ENCODE measurements at places on chromosomes 13 and 19.

DNA sequence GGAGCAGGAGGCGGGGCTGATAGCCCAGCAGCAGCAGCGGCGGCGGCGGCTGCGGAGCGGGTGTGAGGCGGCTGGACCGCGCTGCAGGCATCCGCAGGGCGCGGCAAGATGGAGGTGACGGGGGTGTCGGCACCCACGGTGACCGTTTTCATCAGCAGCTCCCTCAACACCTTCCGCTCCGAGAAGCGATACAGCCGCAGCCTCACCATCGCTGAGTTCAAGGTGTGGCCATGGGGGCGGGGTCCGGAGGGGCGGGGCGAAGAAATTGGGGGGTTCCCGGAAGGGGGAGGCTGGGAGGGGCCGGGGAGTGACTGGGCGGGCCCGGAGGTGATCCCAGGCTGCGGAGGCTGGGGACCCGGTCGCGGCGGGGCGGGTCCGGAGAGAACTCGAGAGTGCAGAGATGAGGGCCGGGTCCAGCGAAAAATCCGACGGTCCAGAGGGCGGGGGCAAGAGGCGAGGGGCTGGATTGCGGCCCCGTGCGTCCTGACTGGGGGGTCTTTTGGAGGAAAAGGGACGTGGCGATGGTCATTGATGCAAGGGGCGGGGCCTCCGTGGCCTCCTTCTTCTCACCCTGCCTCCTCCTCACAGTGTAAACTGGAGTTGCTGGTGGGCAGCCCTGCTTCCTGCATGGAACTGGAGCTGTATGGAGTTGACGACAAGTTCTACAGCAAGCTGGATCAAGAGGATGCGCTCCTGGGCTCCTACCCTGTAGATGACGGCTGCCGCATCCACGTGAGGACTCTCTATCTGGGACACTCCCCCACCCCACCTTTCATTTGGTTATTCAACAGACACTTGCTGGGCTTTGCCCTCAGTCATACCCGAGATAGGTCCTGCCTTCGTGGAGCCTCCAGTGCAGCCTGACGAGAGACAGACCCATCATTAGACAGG is at the start of gene TBCB:
TSS of gene TBCB (plus strand) at position 16 of the 891 bp plus-strand sequence. CDS start at position 109, 93 bp downstream.
- no peak for DNase-seq

DNA sequence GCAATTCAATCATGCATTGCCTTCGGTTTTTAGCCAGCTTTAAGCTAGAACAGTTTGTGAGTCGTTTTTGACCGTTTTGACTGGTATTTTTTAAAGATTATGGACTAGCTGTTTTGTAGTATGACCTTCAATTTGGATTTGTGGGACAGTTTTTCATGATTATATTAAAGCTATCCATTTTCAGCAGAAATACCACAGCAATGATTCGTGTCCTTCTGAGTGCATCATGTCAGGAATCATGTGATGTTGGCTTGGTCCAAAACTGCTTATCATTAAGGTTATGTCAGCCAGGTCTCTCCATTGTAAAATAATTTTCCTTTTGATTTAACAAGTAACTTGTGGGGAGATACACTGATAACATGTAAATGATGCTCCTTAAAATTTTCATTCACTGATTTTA is 229.0 kb downstream of the POSTN start:
- no peak for DNase-seq

DNA sequence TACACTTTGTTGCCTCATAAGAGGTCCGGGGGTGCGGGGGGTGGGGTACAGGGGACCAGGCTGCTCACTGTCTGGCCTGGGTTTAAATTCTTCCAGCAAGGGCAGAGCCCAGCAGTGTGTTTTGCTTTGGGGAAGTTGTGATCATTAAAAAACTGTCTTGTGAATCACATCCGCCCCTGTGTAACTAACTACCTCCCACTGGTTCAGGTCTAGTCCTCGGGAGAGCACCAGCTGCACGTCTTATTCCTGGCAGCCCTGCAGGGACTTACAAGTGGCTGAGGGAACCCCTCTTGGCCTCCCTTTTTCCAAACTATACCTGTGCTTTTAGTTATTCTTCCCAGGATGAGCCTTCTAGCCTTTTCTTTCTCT is 127.5 kb downstream of the SIPA1L3 start:
- DNase-seq = no peak

GRCh38 chr19:4909156-4909896 is at the start of gene UHRF1:
Gene UHRF1 (plus strand): TSS chr19:4909501. CDS start chr19:4910886, 1,385 bp downstream.
- DNase-seq = no peak

- DNase-seq = no peak
These were observed 2541.1 kb downstream of the PCDH9 start for GRCh38 chr13:64688893-64689677.

DNA sequence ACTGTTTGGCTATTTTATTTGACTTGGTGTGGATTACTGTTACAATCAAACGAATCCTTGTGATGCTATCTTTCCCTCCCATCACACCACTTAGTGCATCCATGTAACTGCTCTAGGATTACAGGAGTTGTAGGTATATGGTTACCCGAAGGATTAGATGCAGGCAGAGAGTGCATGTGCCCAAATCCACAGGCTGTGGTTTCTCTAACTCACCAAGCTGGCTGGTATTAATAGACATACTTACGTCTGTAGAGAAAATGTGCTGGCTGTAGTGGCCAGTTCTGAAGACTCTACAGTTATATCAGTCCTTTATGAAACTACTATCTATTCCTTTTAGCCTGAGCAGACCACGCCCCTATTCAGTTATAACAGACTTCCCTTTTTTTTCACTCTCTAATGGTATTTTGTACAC is 1.1 kb upstream of the HMGB1 start:
- DNase-seq = no peak

DNA sequence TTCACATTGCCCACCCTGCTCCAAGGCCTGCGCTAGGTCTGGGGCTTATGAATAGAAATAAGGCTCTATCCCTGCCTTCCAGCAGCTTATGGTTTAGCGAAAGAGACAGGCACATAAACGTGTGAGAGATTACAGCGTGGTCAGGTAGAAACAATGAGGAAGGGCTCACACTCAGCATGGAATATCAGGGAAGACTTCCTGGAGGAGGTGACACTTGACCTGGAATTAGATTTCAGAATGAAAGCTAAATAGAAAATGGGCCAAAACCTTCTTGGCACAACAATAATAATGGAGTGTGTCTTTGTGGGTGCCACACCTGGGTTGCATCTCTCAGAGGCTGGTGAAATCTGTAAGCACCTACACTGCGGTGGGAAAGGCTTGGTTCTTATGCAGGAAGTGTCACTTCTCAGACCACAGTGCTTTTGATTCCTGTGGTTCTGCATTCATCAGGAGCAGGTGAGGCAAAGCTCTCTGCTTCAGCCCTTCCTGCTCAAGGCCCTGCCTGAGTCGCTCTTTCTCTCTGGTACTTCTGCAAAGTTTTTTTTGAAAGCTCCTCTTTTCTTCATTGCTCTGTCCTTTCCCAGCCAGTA is 430.3 kb downstream of the ZNF536 start:
- DNase-seq = no peak
